ENCODE measurements at places on chromosomes 5 and 9.

DNA sequence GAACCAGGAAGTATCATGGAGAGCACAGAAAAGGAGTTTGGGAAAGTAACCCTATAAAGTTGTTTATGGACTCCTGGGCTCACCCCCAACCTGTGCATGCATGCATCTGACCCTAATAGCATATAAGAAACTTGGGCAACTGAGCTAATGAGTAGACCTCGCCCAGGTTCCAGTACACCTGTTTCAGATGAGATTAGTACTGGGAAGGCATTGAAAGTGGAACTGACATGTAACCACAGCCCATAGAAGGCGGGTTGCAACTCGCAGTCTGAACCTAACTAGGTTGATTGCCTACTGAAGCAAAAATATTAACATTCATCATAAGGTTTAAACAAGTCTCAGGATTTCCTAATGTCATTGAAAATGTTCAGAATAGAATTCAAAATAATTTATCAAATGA is 87.0 kb downstream of the WNK2 start:
- no peak for DNase-seq

- DNase-seq: no peak
Measured at GRCh38 chr5:157366741-157367674, 93.0 kb upstream of the NIPAL4 start.

DNA sequence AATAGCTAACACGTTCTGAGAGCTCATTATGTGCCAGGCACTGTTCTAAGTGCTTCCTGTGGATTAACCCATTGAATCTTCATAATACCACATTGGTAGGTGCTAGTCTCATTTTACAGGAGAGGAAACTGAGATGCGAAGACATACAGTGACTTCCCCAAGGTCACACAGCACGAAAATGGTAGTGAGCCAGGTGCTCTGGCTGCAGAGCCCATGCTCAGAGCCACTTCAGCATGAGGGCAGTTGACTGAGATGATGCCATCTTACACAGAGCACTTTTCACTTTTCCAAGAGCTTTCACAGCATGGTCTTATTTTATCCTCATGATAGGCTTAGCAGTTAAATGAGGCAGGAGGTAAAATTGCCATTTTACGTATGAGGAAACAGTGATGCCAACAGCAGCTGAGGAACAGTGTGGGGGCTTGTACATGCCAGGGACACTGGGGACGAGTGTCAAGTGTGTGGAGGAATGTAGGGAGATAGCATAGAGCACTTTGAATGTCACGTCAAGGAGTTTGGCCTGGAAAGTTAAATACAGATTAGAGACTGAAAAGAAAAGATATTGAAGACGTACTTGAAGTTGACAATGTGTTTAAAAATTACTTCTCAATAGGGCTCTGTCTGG is 180.0 kb downstream of the KIF4B start:
- no peak for DNase-seq

GRCh38 chr5:180138976-180139730 is 67.6 kb upstream of the RNF130 start:
- no peak for DNase-seq

DNA sequence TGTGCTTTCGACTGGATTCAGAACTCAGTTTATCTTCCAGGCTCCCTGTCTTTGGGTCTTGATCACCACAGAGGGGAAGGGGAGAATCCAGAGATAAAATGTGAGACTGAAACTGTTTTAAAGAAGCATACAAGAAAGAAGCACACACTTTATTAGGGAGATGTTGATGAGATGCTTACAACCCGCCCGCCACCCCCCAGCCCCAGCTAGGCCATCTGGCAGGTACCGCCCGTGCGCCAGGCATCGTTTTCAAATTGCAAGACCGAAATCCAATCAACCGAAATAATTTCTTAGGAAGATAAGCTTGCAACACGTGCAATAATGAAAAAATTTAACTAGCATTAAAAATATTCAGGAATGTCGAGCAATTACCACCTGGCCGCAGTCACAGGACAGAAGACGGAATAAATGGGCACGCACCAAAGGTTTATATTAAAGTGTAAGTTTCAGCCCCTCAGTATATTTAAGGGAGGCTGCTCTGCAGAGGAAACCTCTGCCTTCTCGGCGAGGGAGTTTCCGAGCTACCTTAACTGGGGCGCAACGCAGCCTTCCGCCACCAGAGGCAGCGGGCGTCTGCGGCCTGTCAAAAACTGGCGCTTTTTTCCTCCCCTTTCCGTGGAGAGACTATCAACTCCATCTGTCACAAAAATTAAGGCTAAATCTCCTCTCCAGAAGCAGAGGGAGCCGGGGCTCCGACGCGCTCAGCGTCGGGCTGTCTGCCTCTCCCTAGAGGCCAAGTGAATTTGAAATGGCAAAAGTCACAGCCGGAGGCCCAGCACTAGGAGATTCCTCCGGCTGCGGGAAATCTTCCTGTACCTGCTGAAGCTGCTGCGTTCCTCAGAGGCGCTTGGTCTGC is 996 bp upstream of the GAS1 start:
- DNase-seq: peak; percentile 71

DNA sequence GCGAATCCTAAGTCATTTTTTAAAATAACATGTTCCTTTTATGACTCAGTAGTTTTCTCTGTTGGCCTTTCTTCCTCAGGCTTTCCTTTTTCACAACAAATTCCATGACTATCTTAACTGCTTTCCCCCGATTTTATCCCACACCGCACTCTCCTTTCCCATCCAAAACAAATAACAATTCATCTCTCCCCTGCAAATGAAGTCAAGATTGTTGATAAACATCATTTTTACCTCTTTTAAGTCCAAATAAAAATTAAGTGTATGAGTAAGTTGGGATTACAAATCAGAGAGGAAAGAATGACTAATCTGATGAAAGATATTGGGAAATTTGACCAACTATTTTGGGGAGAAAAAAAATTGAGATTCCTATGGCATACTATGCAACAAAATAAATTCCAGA is 47.3 kb downstream of the SEC61B start:
- no peak for DNase-seq

- peak; percentile 91 for DNase-seq
Measured at GRCh38 chr9:124267271-124267807, 9.6 kb downstream of the NEK6 start.

DNA sequence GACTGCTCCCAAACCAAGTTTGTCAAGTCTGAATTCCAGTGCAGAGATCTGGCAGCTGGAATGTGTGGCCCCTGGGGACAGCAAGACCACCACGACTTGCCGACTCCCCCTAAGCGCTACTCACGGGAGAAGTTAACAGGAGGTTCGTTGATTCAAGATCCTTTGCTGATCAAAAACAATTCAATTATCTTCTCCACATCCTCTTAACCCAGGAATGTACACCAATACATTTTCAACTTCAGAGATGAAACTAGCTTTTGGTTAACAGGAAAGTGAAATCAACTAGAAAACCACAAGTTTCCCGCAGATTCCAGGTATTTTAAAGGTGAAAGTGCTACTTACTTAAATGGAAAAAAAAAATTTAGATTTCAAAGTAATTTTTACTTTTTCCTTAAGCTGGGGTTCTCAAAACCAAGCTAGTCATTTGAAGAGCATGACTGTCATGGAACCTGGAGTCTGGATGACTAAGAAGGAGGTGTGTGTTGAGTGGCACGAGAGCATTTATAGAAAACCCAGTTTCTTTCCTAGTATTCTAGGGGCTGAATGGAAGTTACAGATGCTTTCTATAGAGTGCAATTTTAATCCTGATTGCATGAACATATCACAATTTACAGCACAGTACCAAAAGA is 257.5 kb upstream of the PANK3 start:
- DNase-seq: no peak

DNA sequence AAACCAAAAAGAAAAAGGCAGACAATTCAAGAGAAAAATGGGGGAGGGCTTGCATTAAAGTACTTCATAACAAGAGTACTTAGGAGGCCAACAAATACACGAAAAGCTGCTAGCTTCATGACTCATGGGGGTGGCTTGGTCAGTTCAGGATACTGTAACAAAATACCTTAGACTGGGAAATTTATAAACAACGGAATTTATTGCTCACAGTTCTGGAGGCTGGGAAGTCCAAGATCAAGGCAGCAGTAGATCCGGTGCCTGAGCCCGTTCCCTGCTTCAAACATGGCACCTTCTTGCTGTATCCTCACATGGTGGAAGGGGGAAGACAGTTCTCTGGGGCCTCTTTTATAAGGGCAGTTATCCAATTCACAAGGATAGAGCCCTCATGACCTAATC is 111.4 kb downstream of the C9orf50 start:
- no peak for DNase-seq

- DNase-seq: no peak
Measured at GRCh38 chr9:97855486-97855875, 2.5 kb downstream of the FOXE1 start.

DNA sequence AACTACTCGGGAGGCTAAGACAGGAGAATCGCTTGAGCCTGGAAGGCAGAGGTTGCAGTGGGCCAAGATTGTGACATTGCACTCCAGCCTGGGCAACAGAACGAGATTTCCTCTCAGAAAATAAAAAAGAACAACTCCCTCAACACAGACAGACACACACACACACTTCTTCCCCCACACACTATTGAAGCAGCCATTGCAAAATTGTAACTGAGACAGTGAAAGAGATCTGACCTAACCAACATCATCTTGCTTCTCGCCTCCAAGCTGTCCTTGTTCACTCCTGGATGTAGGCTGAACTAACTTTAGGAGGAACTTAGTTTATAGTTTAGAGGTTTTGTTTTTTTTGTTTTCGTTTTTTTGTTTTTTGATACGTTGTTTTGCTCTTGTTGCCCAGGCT is 13.0 kb upstream of the PLIN2 start:
- no peak for DNase-seq

GRCh38 chr9:91863469-91863868 is 86.6 kb downstream of the ROR2 start:
- DNase-seq: no peak

GRCh38 chr5:98999631-99000030 is 70.8 kb upstream of the CHD1 start:
- DNase-seq: no peak

- no peak for DNase-seq
Measured at GRCh38 chr5:33472805-33473409, 32.1 kb downstream of the TARS1 start.

DNA sequence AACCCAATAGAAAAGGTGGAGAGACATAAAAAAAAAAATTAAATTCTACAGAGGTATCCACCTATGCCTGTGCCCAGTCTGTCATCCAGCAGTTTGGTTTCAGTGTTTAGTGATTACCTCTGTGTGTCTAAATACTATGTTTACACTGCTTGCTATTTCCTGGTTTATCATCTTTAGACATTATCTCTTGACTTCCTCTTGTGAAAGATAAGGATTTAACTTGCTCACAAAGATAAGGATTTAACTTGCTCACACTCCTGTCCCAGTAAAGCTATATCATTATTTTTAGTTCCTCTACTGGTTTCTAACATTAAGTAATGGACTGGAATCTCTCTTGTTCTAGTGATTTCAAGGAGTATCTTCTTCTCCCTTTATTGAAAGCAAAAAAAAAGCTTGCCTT is 53.9 kb upstream of the ZFR start:
- no peak for DNase-seq

- DNase-seq: peak; percentile 87
Measured at GRCh38 chr5:170603578-170604565, 100.1 kb downstream of the KCNIP1 start.

DNA sequence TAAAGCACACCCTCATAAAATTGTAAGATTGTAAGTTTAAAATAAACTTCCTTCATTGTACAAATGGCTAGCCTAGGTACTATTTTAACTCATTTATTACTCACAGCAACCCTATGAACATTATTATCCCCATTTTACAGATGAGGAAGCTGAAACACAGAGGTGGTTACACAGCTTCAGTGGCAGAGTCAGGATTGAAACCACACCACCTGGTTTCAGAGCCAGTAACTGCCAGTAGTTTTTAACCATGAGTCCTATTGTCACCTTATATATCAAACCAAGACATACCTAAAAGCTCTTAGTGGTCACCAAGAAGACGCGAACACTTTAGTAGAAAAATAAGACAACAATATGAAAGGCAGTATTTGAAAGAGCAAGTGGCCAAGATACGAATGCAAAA is 16.1 kb downstream of the SH3GL2 start:
- no peak for DNase-seq

GRCh38 chr5:120096413-120096812 is 367.7 kb upstream of the PRR16 start:
- DNase-seq: peak; percentile 48

DNA sequence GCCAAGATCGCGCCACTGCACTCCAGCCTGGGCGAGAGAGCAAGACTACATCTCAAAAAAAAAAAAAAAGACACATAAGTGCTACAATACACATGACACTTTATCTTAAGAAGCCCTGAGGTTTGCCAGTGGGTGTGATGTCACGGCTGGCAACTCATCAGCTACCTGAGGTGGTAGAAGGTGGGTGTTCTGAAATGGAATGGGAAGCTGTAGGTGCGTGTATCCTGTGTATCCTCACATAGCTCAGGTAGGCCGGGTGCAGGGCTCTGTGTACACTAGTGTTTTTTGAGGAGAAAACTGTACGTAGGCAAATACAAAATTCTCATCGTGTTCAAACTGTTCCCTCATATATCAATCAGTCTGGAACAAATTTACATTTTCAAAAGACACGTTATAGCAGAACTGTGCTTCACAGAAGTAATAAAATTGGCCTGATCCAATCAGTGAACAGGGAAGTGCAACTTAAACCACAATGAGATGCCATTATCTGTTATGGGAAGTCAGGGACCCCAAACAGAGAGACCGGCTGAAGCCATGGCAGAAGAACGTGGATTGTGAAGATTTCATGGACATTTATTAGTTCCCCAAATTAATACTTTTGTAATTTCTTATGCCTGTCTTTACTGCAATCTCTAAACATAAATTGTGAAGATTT is 10.4 kb downstream of the BICD2 start:
- no peak for DNase-seq

DNA sequence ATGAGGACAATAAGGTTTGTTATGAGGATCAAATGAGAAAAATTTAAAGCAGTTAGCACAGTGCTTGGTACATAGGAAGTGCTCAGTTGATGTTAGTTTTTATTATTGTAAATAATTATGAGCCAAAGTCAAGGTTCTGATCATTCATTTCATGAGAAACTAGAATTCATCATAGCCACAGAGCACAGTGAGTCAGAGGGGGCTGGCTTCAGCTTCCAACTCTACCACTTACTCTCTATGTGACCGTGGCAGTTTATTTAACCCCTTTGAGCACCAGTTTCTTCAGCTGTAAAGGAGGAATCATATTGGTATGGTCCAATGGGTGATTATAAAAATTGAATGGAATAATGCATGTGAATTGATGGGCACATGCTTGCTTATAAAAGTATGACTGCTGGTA is 39.4 kb downstream of the KLHL3 start:
- DNase-seq: no peak

- DNase-seq: no peak
Measured at GRCh38 chr9:90419221-90419851, 223.3 kb downstream of the DIRAS2 start.

- DNase-seq: no peak
Measured at GRCh38 chr9:71446106-71446472, 322.2 kb downstream of the CEMIP2 start.

DNA sequence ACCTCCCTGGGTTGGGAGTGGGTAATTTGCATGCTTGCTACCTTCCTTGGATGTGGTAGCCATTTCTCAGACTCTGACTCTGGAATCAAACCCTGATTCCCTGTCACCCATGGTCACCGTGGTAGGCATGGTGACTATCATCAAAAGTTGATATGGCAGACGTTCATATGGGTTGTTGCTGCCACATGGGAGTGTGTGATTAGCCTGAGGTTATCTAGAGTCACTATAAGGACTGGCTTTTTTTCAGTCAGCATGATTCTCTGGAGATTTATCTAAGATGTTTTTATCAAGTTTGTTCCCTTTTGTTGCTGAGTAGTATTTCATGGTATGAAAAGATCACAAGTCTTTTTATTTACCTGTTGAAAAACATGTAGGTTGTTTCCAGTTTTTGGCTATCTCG is 7.0 kb downstream of the RCL1 start:
- DNase-seq: no peak

GRCh38 chr5:9054821-9055589 is 490.9 kb downstream of the SEMA5A start:
- DNase-seq: peak; percentile 7
